ENCODE measurements at places on chromosomes 6 and 20.
A peak's percentile ranks its signal among the peaks of the same experiment; 100 is the strongest.

DNA sequence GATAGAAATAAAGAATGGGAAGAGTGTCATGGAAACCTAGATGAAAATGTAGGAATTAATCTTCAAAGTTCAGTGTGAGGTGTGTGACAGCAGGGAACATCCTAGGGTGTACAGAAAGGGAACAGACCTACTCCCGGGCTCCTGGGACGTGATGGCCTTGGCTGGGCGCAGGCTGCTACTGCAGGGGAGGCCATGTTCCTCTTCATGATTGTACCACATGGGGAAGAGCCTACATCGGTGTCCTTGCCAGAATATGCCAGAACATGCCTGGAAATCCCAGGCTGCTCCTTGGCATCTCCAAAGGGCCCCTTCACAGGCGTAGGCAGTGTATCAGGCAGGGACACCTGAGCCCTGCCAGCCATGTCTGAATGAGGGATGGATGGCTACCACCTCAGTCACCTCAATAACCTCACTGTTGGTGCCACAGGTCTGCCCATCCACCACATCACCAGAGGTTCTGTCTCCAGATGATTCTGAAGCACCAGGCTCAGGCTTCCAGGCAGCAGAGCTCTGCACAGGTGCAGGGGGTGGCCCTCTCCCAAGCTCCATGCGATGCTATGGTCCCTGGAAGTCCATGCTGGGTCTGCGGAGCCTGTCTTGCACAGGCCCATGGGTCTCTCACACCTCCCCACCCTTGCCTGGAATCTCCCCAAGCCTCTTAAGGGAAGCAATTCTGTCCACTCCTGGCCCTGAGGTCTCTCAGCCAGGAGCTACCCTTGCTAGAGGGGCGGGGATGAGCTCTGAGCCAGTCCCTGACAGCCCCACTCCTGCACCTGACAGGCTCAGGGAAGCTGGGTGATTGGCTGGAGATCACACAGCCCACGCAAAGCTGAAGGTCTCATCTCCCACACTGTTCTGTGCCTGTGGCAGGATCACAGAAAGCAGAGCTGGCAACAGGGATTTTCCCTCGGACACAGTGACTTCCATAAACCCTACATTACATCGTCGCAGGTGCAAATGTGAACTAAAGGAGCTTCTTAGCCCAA lies 20.2 kb downstream of the RAMACL start:
- DNase-seq, result no peak

DNA sequence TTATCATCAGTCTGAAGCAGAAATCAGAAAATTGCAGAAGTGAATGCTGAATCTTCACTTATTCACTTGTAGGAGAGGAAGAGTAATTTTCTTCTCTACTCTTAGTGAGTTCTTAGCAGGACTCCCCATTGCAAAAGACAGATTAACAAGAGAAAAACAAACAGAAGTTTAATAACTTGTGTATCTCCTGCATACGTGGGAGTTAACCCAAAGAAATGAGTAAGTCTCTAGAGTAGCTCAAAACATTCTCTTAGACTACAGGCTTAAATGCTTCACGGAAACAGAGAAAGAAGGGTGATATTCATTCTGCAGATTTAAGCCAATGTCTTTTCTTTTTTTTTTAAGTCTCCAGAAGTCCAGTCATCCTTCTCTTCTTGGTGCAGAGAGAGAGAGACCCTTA lies 97.9 kb upstream of the TMEM181 start:
- no peak for DNase-seq

- no peak for DNase-seq
Observed at GRCh38 chr6:160118620-160119229, 2.9 kb upstream of the SLC22A1 start.

DNA sequence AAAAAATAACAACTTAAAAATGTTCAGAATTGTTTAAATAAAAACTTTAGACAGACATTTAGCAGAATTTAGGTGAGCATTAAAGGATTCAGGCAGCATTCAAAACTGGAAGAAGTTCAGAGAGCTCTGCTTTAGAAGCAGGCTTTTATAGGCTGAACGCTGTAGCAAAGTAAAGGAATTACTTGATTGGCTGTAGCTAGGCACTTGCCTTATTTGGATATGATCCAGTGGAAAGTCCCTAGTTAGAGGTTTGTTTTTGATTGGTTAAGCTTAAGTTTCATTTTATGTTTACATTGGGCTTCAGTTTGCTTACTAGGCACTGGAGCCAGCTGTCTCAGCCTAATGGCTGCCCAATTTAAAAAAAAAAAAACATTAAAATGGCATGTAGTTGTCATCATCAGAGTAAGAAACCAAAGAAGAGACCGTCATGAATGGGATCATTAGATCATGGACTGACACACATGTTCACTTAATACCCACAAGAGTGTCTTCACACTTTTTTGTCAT lies 65.1 kb downstream of the CBFA2T2 start:
- DNase-seq, result peak; percentile 44

- DNase-seq, result no peak
Observed at GRCh38 chr6:146884728-146885127, 286.0 kb downstream of the ADGB start.

DNA sequence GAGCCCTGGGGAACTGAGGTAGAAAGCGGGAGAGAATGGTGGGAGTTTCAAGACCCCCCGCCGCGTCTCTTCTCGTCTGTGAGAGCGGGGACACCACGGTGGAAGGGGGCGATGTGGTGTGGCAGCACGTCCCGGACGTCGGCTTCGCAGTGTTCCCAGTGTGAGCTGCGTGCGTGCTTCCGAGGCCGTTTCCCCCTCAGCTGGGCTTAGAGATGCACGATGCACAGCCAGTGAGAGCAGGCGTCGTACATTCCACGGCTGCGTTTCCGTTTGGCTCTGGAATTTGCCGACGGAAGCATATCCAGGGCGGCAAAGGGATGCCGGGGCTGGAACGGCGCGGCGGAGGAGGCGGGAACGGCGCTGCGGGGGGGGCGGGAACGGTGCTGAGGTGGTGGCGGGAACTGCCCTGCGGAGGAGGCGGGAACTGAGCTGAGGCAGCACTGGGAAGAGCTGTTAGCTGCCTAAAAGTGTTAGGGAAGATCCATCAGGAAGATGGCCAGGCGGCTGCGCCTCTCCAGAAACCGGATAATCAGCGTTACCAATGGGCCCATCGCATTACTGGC lies 37.7 kb downstream of the KIF25 start:
- peak; percentile 64 for DNase-seq

- no peak for DNase-seq
Observed at GRCh38 chr6:99011151-99011550, 63.4 kb upstream of the FBXL4 start.

- no peak for DNase-seq
Observed at GRCh38 chr6:135173242-135173988, 7.7 kb upstream of the MYB start.

GRCh38 chr6:3962291-3963280 lies 113.4 kb downstream of the FAM50B start:
- no peak for DNase-seq

DNA sequence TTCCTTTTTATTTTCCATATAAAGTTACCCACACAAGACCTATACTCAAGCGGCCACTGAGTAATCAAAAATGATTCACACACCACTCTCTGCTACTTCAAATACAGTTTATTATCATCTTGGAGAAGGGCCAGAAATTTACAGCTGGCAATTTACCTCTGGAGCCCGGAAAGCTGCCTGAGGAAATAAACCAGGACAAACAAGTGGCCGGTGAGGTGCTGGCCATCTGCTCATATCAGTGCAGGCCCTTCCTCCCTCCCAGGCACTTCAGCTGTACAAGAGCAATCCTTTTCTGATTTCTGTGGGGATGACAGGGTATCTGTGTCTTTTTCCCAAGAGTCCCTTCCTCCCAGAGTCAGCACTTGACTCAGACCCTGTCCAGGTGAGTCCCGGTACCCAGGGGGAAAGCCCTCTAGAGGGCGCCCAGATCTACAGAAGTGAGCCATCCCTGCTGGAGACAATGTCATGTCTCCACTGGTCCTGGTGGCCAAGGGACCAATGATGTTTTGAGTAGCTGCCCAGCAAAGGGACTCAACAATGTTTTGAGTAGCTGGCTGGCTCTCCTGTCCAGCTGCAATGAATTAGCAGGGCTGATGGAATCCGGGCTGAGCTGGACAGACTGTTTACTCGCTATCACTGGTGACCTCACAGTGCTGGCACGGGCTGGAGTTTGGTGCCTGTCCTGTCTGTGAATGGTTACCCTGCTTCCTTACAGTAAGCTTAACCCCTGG lies 23.6 kb downstream of the LRP11 start:
- peak; percentile 85 for DNase-seq

GRCh38 chr6:5085648-5086293 lies 630 bp downstream of the PPP1R3G start:
- peak; percentile 90 for DNase-seq

DNA sequence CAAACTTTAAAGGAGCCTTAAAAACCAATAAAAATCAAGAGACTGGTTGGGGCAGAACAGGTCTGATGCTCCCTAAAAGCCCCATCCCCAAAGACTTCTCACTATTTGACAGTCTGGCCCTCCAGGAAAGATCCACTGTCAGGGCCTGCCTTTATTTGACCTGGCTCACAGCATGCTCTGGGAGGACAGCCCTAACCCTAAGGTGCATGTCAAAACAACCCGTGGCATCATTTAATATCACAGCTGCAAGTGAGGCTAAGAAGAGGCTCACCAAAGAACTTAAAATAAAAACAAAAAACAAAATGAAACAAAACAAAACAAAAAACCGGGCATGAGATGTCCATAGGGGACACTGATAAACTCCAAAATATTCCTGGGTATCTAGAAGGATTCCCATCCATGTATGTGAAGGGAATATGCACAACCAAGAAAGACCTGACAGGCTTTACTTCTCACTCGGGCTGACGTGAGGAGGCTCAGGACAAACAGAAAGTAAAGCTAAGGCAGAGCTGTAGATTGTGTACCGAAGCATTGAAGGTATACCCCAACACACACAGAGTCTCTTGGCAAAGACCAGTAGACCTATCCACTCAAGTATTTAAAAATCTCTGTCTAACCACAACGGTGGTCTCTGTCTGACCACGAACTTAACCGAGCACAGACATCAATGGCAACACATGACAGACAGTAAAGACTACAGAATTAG lies 57.3 kb downstream of the AHI1 start:
- DNase-seq, result no peak

DNA sequence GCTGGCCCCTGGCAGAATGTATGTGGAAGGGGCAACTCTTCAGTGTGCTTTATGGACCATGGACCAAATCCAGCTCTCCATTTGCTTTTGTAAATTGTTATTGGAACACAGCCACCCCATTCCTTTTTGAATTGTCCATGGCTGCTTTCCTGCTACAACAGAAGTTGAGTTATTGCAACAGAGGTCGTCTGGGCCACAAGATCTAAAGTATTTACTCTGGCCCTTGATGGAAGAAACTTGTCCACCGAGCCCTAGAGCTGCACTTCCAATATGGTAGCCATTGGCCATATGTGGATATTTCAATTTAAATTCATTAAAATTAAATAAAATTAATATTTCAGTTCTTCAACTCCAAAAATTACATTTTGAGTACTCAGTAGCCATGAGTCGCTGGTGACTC lies 543.5 kb downstream of the PTPRT start:
- DNase-seq, result no peak

DNA sequence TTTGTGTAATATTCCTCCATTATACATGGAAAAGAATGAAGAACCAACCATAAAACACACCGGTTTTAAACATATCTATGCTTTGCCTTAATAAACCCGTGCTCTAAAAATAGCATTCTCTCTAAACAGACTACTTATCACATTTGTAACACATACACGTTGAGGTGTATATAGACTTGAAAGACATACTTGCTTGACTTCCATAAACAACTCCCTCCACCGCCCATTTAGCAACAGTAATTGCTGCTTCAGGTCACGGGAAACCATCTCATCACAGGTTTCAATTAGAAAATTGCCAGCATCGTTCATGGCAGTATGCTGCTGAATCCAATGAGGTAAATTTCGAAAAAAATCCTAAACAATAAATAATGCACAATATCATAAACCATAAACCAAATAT lies 174.0 kb downstream of the SYNE1 start:
- no peak for DNase-seq

DNA sequence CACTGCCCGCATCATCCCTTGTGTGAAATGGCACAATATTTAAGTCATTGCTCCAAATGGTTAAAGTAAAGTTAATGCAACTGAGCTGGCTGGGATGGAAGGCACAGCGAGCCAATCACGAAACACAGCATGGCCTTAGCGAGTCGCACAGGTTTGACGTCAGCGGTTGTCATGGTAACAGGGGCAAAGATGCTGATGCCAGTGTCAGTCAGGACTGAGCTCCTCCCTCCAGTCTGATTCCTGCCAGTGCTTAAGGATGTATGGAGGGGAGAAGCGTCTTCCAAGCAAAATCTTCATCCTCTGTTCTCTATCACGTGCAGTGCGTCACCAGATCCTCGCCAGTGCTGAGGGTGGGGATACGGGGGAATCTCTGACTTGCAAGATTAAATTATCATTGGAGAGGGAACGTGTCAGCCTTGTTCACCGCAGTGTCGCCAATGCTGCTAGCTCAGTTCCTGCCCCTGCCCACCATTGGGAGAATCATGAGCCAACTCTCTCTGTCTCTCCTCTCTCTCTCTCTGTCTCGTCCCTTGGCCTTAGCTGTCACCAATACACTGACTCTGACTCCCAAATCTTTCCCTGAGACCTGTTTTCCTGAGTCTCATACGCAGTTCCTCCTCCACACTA lies 24.5 kb downstream of the TSPYL4 start:
- DNase-seq, result peak; percentile 90

DNA sequence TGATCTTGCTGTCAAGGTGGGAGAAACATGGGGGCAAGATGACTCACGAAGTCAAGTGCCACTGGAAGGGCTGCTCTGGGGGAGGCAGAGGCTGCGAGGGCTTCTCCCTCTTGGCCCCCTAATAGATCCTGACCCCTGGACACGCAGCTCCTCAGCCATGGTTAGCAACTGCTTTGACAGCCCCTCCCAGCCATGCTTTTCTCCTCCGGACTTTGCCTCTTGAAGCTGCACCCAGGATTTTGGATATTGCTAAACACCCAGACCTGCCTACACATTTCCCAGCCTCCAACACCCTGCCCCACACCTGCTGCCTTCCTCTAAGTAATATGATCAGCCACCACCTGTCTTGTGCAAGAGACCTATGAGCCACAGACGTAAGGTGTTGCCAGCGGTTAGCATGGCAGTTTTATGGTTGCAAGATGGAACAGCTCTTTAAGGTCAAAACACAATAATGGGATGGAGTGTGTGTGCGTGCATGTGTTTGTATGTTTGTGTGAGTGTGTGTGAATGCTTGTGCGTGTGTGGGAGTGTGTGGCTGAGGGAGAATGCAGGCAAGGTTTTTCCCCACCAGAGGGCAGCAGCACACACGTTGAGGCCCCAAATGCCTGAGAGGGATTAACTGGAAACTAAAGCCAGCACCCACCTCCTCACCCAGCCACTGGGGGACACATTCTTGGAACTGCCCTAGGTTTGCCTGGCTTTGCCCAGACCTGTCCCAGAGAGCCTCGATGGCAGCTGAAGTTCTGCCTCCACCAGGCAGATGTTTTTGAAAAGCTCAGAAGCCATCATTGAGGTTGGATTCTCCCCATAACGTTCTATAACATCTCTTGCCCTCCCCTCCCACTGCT lies 2.5 kb downstream of the IP6K3 start:
- peak; percentile 71 for DNase-seq

DNA sequence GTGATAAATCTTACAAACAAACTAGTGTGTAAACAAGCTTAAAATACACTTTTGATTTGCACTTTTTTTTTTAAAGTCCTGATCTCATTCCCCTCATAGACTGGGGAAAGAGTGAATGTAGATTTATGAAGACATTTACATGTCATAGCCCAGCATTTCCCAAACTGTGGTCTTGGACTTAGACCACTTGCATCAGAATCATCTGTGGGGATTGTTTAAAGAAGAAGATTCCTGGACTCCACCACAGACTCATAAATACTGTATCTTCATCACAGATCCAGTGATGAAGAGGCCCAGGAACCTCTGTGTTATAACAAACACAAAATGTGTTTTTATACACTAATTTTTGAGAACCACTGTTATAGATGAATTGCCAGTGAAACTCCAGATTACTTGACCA lies 99.5 kb downstream of the KCNQ5 start:
- no peak for DNase-seq
